ENCODE measurements at places on chromosomes 6 and 20. TPM values are rescaled to one million over a fixed set of nuclear protein-coding genes. Genes with fewer than 3 reads are reported as not detected.
A peak's percentile ranks its signal among the peaks of the same experiment; 100 is the strongest.

Gene HLA-DQA2
- polyA plus RNA-seq, result not detected

Gene SLC22A7
- polyA plus RNA-seq, result not detected

Gene CFAP61
- 0.07 TPM for polyA plus RNA-seq

DNA sequence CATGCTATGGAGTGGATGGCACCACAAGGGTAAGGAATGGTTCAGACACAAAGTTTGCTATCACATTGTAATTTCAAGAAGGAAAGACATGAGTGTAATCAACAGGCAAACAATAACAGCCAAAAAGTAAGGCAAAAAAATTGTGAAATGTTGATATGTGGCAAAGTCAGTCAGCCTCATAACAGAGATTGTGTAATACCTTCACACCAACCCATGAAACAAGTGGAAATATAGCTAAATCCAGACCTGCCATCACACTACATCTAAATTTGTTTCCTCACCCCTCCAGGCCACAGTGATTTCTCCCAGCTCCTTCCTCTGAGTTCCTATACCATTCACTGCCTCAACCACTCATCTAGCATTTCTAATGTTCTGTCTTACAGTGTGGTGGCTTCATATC is 37.3 kb downstream of the SIM1 start:
- no peaks in the 10 kb centered on the region for H3K36me3 ChIP-seq
- H3K4me1 ChIP-seq, result no peaks in the 10 kb centered on the region
- peaks cover 23% of the 10 kb centered on the region for H3K27me3 ChIP-seq
- H3K4me3 ChIP-seq, result no peak overlapping the region

DNA sequence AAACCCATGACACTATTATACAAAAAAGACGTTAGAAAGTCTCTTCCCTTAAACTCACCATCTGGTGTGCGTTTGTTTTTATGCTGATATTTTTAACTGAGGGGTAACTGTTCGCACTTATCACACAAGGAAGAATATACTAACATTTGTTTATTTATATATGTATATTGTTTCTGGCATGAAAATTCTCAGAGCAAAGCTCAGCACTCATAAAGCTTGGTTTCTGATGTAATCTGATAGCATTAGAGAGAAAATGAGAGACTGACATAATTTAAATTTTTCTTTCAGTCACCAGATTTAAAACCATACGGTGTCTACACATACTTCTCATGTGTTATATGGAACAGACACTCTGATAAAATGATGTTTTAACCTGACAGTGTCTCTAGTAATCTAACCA is 6.9 kb downstream of the BLOC1S5 start:
- peak; percentile 61 for DNase-seq
- H3K4me1 ChIP-seq, result peaks cover 2% of the 10 kb centered on the region
- H3K27me3 ChIP-seq, result no peaks in the 10 kb centered on the region
- peaks cover 4% of the 10 kb centered on the region for H3K36me3 ChIP-seq

- H3K27me3 ChIP-seq, result no peaks in the 10 kb centered on the region
- H3K4me3 ChIP-seq, result no peak overlapping the region
- H3K4me1 ChIP-seq, result peaks cover 6% of the 10 kb centered on the region
- no peak overlapping the region for H3K27ac ChIP-seq
- no peak for DNase-seq
These were observed 412.5 kb downstream of the GJA1 start for GRCh38 chr6:121847806-121848522.

DNA sequence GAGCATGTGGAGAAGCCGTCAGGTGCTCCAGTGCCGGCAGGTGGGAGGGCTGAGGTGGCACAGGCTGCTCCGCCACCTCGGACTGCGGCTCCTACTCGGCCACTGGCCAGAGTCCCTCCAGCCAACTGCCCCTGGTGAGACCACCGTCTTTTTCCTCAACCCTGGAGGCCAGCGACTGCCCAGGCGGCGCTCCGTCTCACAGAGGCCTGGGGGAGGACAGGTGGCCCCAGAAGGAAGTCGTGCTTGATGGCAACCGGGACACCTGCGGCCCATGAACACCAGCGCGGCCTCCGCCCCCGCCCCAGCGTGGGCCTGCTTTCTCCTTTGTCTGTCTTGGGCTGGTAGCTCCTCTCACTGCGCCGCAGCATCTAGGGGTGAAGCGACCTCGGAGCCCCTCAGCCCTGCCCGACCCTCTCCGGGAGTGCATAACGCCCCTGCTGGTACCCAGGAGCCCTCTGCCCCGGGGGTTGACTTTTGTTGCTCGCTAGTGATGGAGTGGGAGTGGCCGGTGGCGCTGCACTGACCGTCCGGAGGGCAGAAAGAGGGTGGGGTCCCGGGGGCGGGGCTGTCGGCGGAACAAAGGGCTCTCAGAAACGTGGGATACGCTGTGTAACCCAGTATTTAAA is 706 bp upstream of the TUBB2B start:
- H3K4me3 ChIP-seq, result no peak overlapping the region
- no peak overlapping the region for H3K27ac ChIP-seq
- no peak for DNase-seq

DNA sequence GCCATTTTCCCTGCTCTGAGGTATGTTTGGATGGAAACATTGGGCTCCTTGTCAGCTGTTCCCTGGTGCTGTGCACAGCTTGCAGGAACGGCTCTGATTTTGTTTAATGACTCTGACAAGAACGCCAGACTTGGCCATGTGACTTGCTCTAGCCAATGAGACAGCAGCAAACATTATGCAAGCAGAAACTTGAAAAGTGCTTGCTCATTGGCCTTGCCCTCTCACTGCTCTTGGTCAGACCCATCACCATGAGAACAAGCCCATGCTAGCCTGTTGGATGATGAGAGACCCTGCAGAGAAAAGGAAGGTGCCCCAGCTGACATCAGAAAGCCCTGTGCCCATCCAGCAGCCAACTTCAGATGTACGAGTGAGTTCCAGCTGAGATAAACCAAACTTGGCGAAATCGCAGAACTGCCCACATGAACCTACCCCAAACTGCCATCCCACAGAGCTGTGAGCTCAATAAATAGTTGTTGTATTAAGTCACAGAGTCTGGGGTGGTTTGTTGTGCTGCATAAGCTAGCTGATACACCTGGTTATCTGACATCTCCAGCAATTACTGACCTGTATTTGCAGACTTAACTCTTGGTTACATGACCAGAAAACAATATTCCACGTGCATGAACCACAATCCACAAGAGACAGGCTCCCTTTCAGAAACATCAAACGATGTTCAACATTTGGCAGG is 96.9 kb downstream of the JPH2 start:
- H3K27ac ChIP-seq, result no peak overlapping the region
- no peaks in the 10 kb centered on the region for H3K36me3 ChIP-seq
- H3K4me3 ChIP-seq, result no peak overlapping the region
- peak; percentile 69 for DNase-seq
- no peaks in the 10 kb centered on the region for H3K27me3 ChIP-seq

DNA sequence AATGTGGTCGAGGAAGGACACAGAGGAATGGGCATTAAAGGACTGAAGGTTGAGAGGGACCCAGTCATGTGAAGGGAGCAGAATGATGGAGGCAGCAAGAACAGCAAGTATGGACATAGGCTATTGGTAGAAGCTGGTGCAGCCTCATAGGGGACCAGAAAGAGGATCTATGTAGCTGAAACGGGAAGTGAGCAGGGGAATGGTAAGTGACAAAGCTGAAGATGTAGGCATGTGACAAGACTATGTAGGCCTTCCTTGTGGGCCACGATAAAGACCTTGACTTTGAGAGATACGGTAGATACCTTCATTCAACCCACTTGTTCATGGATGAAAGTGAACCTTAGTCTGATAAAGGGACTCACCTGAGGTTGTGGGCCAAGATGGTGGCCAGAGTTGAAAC is 3.5 kb downstream of the CTNNBL1 start:
- no peaks in the 10 kb centered on the region for H3K27me3 ChIP-seq
- H3K36me3 ChIP-seq, result peaks cover 3% of the 10 kb centered on the region
- no peak for DNase-seq
- no peak overlapping the region for H3K27ac ChIP-seq
- peaks cover 2% of the 10 kb centered on the region for H3K4me1 ChIP-seq
- H3K4me3 ChIP-seq, result no peak overlapping the region

GRCh38 chr20:7379621-7380220 is 560.5 kb downstream of the HAO1 start:
- H3K27me3 ChIP-seq, result no peaks in the 10 kb centered on the region
- no peak for DNase-seq
- H3K4me1 ChIP-seq, result no peaks in the 10 kb centered on the region
- H3K4me3 ChIP-seq, result no peak overlapping the region

GRCh38 chr6:31567531-31568370 is 4.3 kb upstream of the LTA start:
- H3K36me3 ChIP-seq, result no peaks in the 10 kb centered on the region
- no peak overlapping the region for H3K27ac ChIP-seq
- H3K4me3 ChIP-seq, result no peak overlapping the region
- DNase-seq, result no peak
- no peaks in the 10 kb centered on the region for H3K4me1 ChIP-seq
- H3K27me3 ChIP-seq, result peaks cover 23% of the 10 kb centered on the region

GRCh38 chr6:109453594-109454495 is 1.7 kb downstream of the MICAL1 start:
- H3K4me1 ChIP-seq, result peaks cover 11% of the 10 kb centered on the region
- peak overlapping the region; percentile 37 for H3K27ac ChIP-seq
- H3K36me3 ChIP-seq, result peaks cover 32% of the 10 kb centered on the region
- H3K27me3 ChIP-seq, result no peaks in the 10 kb centered on the region
- H3K4me3 ChIP-seq, result peak overlapping the region; percentile 98
- DNase-seq, result no peak

DNA sequence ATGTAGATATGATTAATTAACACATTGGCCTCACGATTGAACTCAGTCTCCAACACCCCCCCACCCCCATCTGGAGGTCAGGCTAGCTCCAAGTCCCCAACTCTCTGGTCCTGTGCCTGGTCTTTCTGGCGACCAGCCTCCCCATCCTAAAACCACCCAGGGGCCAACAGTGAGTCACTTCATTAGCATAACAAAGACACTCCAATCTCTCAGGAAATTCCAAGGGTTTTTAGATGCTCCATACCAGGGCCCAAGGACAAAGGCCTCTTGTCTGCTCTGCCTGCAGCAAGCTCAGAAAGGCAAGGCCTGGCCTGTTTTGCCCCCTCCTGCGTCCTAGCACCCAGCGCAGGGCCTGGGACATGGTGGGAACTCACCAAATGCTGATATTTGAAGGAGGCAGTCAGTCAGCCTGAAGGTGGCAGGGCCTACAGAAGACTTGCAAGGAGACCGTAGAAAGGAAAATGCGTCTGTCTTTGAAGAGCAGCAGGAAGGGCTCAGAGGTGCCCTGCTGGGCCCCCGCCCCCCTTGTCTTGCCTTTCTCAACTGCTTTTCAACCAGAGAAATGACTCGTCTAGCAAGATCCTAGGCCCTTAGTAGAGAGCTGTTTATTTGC is 184.7 kb downstream of the CDH4 start:
- DNase-seq, result peak; percentile 58
- H3K4me3 ChIP-seq, result no peak overlapping the region
- H3K4me1 ChIP-seq, result peaks cover 5% of the 10 kb centered on the region
- no peaks in the 10 kb centered on the region for H3K27me3 ChIP-seq
- H3K36me3 ChIP-seq, result no peaks in the 10 kb centered on the region

- H3K4me3 ChIP-seq, result no peak overlapping the region
- no peaks in the 10 kb centered on the region for H3K27me3 ChIP-seq
- peaks cover 12% of the 10 kb centered on the region for H3K4me1 ChIP-seq
- peaks cover 58% of the 10 kb centered on the region for H3K36me3 ChIP-seq
- no peak for DNase-seq
- no peak overlapping the region for H3K27ac ChIP-seq
These were observed 2.5 kb downstream of the ADRM1 start for GRCh38 chr20:62305149-62305764.

DNA sequence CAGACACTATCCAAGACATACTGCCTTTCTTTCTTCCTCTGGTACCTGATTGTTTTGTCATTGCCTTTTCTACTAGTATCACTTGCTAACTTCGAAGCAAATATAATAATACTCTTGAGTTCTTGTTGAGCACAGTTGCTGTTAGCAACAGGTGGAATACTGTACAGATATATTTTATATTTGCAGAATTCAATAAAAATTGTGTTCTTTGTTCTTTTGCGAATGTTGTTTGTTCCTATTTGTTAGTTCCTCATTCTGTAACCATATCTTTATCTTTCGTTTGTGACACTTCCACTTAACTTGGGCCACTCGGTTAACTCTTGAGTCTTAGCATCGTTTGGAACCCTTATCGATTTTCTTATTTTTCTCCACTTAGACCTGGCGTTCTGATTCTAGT is 868 bp downstream of the CYB5R4 start:
- peak overlapping the region; percentile 85 for H3K4me3 ChIP-seq
- 0 out of 2 replicates have a peak, but pooled peaks cover 2% of the 10 kb centered on the region for H3K36me3 ChIP-seq
- no peaks in the 10 kb centered on the region for H3K27me3 ChIP-seq
- no peak for DNase-seq

GRCh38 chr6:166395778-166396177 is 13.0 kb upstream of the MPC1 start:
- no peak overlapping the region for H3K27ac ChIP-seq
- H3K4me3 ChIP-seq, result no peak overlapping the region
- DNase-seq, result no peak
- no peaks in the 10 kb centered on the region for H3K4me1 ChIP-seq

- peaks cover 3% of the 10 kb centered on the region for H3K36me3 ChIP-seq
- no peak for DNase-seq
- no peaks in the 10 kb centered on the region for H3K27me3 ChIP-seq
- H3K4me1 ChIP-seq, result peaks cover 5% of the 10 kb centered on the region
These were observed 23.1 kb downstream of the MAN1A1 start for GRCh38 chr6:119326291-119327005.

DNA sequence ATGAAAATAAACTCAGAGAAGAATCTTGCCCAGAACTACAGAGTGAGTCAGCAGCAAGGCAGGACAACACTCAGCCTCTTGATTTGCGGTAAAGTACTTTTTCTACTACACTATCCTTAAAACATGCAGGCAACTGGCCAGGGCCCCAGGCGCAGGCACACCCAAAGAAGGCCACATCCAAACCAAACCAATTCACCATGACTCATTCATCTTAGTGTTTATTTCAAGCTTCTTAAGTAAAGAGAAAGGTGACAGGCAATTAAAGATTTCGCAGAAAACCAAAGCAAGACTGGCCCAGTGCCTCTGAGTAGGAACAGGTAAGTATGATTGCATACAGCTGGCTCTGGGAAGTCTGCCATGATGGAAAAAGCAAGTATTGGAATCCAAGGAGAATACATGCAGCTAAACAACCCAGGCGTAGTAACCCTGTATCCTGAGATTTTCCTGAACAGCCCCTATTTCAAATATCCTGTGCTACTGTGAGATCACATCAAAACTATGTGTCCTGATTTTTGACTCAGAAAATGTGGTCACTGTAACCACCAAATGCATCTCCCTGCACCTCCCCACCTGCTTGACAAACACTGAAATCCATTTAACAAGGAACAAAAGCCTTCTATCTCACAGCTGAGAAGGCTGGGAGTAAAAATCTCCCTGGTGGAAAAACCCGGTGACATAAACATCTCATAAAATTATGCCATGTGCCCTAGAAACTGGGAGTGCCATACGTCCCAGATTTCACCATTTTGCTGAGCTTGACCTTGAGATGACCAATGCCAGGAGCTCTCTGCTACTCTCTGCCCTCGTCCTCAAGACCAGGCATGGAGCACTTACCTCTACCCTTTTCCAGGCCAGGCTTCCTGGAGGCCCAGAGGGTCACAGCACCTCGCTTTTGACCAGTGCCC is 12.4 kb downstream of the WFDC3 start:
- H3K27ac ChIP-seq, result peak overlapping the region; percentile 96
- no peak overlapping the region for H3K4me3 ChIP-seq
- peaks cover 43% of the 10 kb centered on the region for H3K4me1 ChIP-seq
- H3K27me3 ChIP-seq, result peaks cover 15% of the 10 kb centered on the region
- DNase-seq, result peak; percentile 100
